ENCODE measurements at places on chromosomes 12 and 14.

- H3K4me1 ChIP-seq, result peaks cover 32% of the 10 kb centered on the region
- no peak overlapping the region for H3K4me3 ChIP-seq
- no peaks in the 10 kb centered on the region for H3K27me3 ChIP-seq
- H3K27ac ChIP-seq, result peak overlapping the region; percentile 22
- DNase-seq, result no peak
Observed at GRCh38 chr12:124633365-124634362, 66.3 kb upstream of the NCOR2 start.

DNA sequence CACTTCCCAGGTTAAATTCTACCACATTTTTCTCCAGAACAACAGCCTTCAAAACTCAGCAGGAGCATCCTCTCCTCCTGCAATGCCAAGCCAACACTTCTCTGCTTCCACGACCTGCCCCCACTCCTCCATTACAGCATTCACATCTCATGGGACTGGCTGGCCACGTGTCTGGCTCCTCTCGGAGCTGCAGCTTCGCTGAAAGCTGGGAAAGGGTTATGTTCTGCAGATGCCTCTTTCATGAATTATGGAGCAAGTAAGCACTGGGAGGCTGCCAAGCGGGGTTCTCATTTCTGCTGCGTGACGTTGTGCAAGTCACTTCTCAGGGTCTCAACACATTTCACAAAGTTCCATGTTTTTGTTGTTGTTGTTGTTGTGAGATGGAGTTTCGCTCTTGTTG lies 142.2 kb upstream of the RFLNA start:
- H3K4me1 ChIP-seq, result no peaks in the 10 kb centered on the region
- no peak overlapping the region for H3K4me3 ChIP-seq
- no peak for DNase-seq

DNA sequence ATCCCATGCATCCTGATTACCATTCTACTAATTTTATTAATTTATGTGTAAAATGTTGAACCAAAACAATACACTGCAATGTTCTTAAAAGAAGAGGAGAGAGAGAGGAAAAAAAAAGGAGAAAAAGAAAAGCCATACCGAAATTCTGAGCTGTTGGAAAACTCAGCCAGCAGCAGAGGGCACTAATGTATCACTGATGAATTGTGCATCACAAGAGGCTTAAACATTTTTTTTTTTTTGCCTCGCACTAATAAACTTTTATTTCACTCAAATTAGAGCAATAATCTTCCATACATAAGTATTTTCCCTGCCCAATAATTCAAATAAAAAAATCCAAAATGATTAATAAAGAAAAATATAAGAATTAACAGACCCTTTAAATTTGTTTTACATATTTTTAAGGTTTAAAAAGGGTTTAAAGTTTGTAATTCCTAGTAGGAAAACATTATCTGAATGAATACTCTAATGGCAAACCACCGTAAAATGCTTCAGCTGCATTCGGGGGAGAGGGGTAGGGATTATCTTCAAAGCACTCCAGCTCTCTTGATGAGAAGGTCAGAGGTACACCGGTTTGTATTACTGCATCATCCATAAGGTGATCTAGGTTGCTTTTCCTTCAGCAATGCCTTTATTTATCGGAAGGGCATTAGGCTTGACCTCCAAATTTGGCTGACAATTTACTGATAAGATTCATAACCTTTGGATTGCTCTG lies 41.9 kb downstream of the ATP23 start:
- H3K4me1 ChIP-seq, result no peaks in the 10 kb centered on the region
- DNase-seq, result peak; percentile 97
- no peak overlapping the region for H3K4me3 ChIP-seq
- H3K36me3 ChIP-seq, result no peaks in the 10 kb centered on the region
- no peak overlapping the region for H3K27ac ChIP-seq

DNA sequence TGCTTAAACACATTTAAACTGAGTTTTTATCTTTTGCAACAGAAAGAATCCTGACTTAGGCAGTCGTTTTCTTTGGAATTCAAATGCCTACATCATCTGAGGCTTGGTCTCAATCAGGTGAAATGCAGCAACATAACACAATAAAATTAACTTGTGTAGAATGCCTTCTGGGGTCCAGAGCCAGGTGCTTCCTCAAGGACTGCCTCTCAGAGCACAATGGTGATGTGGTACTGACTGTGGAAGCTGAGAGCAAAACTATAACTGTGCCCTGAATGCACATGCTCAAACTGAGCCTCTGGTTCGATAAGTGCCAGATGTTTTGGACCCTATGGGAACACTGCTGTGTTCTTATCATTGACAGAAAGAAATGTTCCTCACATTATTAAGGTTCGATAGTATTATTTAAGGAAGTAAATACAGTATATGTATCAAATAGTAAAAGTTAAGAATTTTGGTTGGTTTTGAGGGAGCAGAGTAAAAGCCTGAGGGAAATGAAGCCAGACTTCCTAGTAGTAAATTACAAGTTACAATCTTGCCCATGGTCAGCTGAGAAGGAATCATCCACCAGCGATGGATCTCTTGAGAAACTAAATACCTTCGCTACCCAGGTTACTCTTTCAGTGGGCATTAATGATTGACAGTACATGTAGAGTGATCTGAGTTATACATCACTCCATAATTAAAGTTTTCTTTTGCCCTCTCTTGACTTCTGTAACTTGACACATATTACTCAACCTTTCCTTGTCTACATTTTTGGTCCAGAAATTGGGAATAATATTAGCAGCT lies 122.9 kb upstream of the ATP2B1 start:
- no peak overlapping the region for H3K4me3 ChIP-seq
- DNase-seq, result no peak
- no peaks in the 10 kb centered on the region for H3K36me3 ChIP-seq
- H3K4me1 ChIP-seq, result peaks cover 8% of the 10 kb centered on the region
- H3K27ac ChIP-seq, result no peak overlapping the region
- no peaks in the 10 kb centered on the region for H3K27me3 ChIP-seq

GRCh38 chr14:72775923-72776554 lies 117.9 kb downstream of the DPF3 start:
- no peak overlapping the region for H3K4me3 ChIP-seq
- no peaks in the 10 kb centered on the region for H3K27me3 ChIP-seq
- DNase-seq, result no peak
- H3K36me3 ChIP-seq, result no peaks in the 10 kb centered on the region
- H3K27ac ChIP-seq, result no peak overlapping the region
- peaks cover 2% of the 10 kb centered on the region for H3K4me1 ChIP-seq

- H3K4me1 ChIP-seq, result no peaks in the 10 kb centered on the region
- peaks cover 14% of the 10 kb centered on the region for H3K27me3 ChIP-seq
- no peak overlapping the region for H3K27ac ChIP-seq
- no peak overlapping the region for H3K4me3 ChIP-seq
- DNase-seq, result no peak
Observed at GRCh38 chr12:120399531-120399930, 30.6 kb upstream of the MSI1 start.

GRCh38 chr14:29893989-29894388 lies 33.7 kb downstream of the PRKD1 start:
- H3K4me3 ChIP-seq, result no peak overlapping the region
- no peaks in the 10 kb centered on the region for H3K36me3 ChIP-seq
- H3K27me3 ChIP-seq, result no peaks in the 10 kb centered on the region
- H3K4me1 ChIP-seq, result no peaks in the 10 kb centered on the region
- no peak overlapping the region for H3K27ac ChIP-seq
- DNase-seq, result no peak

GRCh38 chr14:75650253-75651058 lies 10.2 kb downstream of the ERG28 start:
- H3K36me3 ChIP-seq, result peaks cover 18% of the 10 kb centered on the region
- DNase-seq, result no peak
- no peak overlapping the region for H3K27ac ChIP-seq
- H3K4me3 ChIP-seq, result no peak overlapping the region

DNA sequence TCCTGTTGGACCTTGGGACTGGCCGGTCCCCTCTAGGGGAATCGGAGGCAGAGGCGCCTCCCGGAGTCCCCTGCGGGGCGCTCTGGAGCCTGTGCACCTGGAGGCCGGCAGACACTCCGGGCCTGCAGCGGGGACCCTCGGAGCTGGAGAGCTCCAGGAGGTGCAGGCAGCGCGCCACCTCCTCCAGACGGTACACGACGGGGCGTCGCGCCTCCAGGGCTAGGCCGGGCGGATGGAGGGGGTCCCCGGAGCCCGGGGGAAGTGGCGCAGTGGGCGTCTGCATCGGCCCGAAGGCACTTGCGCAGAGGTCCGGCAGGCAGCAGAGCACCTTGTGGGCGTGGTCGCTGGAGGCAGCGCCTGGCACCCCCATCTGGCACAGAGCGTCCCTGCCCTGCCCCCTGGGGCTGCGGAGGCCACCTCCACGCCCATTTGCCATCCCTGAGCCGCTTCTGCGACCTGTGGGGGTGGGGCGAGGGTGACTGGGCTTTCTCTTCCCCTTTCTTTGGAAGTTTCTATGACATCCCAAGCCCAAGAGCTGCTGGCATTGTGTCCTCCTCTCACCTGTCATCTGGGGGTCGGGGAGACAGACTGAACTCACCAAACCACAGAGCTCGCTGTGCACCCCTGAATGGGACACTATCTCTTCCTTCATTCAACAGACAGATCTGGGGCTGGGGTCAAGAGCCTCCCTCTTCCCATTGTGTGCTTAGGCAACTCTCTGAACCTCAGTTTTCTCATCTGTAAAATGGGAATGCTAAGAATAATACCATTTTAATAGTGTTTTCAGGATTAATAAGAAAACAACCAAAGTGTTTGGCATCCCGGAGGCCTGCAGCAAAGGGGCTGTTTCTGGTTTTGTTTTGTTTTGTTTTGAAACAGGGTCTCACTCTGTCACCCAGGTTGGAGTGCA lies 37.5 kb upstream of the CORO1C start:
- H3K27me3 ChIP-seq, result no peaks in the 10 kb centered on the region
- H3K36me3 ChIP-seq, result no peaks in the 10 kb centered on the region
- DNase-seq, result no peak
- no peak overlapping the region for H3K27ac ChIP-seq
- H3K4me3 ChIP-seq, result no peak overlapping the region

- no peak overlapping the region for H3K4me3 ChIP-seq
- no peak overlapping the region for H3K27ac ChIP-seq
- DNase-seq, result no peak
- no peaks in the 10 kb centered on the region for H3K36me3 ChIP-seq
Observed at GRCh38 chr12:108043286-108043685, 85.8 kb upstream of the WSCD2 start.

GRCh38 chr12:58249610-58250009 lies 308.2 kb downstream of the ATP23 start:
- no peaks in the 10 kb centered on the region for H3K4me1 ChIP-seq
- H3K27me3 ChIP-seq, result no peaks in the 10 kb centered on the region
- no peaks in the 10 kb centered on the region for H3K36me3 ChIP-seq
- no peak overlapping the region for H3K4me3 ChIP-seq
- no peak overlapping the region for H3K27ac ChIP-seq

DNA sequence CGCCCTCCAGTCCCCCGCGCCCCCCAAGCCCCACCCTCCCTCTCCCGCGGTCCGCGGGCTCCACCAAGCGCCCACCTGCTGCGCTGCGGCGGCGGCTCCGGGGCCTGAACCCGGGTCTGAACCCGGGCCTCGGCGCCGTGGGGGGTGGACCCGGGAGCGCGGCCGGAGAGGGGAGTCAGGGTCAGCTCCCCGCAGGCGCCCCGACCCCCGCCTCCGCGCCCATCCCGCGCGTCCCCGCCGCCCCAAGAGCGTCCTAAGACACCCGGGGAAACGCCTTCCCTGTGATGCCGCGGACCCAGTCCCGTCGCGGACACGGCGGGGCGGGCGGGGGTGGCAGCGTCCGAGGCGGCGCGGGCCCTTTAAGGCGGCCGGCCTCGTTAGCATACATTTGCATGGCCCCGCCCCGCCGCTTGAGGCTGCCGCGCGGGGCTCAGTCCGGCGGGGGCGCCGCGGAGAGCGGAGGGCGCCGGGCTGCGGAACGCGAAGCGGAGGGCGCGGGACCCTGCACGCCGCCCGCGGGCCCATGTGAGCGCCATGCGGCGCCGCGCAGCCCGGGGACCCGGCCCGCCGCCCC lies at the start of gene MMP17:
Gene MMP17 (plus strand): TSS at position 433 of the 574 bp plus-strand sequence. CDS start 102 bp downstream, at position 535.
- H3K4me1 ChIP-seq, result peaks cover 45% of the 10 kb centered on the region
- no peak for DNase-seq
- no peak within 1 kb of the TSS for H3K27ac ChIP-seq
- H3K27me3 ChIP-seq, result peaks cover 20% of the 10 kb centered on the region
- H3K36me3 ChIP-seq, result no peaks in the 10 kb centered on the region

GRCh38 chr12:26239852-26240815 lies 44.8 kb downstream of the SSPN start:
- no peak overlapping the region for H3K4me3 ChIP-seq
- peak; percentile 22 for DNase-seq
- H3K27me3 ChIP-seq, result no peaks in the 10 kb centered on the region
- peak overlapping the region; percentile 68 for H3K27ac ChIP-seq
- H3K4me1 ChIP-seq, result peaks cover 34% of the 10 kb centered on the region

GRCh38 chr12:10641735-10642500 lies 28.5 kb upstream of the MAGOHB start:
- H3K27ac ChIP-seq, result peak overlapping the region; percentile 33
- no peaks in the 10 kb centered on the region for H3K27me3 ChIP-seq
- H3K4me1 ChIP-seq, result peaks cover 9% of the 10 kb centered on the region
- H3K36me3 ChIP-seq, result no peaks in the 10 kb centered on the region

GRCh38 chr12:131242741-131243496 lies 289.2 kb downstream of the ADGRD1 start:
- no peaks in the 10 kb centered on the region for H3K4me1 ChIP-seq
- no peaks in the 10 kb centered on the region for H3K36me3 ChIP-seq
- no peak overlapping the region for H3K4me3 ChIP-seq
- no peak overlapping the region for H3K27ac ChIP-seq

GRCh38 chr12:78795934-78796445 lies 68.6 kb upstream of the SYT1 start:
- no peak overlapping the region for H3K27ac ChIP-seq
- no peak for DNase-seq
- no peak overlapping the region for H3K4me3 ChIP-seq
- H3K36me3 ChIP-seq, result no peaks in the 10 kb centered on the region
- H3K27me3 ChIP-seq, result no peaks in the 10 kb centered on the region

DNA sequence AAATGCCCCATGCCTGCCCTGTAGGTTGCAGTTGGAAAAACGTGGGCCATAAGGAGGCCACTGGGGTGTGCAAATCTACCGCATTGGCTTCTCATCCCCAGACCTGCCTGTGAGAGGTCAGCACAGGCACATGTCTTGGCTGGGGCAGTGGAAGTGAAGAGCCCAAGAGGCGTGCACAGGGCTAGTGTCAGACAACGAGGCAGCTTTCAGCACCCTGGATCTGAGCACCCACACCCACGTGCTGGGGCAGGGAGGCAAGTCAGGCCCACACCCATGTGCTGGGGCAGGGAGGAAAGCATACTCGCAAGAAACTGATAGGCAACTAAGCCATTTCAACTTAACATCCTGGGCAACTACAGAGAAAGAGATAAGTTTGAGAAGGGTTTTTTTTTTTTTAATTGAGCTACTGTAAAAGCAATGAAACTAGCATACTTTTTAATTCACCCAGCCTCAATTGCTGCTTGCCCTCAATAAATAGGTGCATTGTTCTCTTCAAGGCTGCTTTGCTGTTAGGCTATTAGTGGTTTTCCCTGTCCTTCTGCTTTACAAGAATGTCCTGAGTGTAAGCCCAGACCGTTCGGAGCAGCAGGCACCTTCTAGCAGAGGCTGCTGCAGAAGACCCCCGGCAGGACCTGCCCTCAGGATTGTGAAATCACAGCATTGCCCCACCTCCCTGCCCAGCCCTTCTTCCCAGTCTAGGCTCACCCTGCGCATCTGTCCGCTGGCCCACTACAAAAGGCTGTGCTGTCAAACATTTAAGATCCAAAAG lies 355.3 kb upstream of the FKBP4 start:
- DNase-seq, result no peak
- H3K4me3 ChIP-seq, result no peak overlapping the region
- no peaks in the 10 kb centered on the region for H3K36me3 ChIP-seq

- H3K27me3 ChIP-seq, result peaks cover 88% of the 10 kb centered on the region
- no peak overlapping the region for H3K27ac ChIP-seq
- no peaks in the 10 kb centered on the region for H3K36me3 ChIP-seq
- H3K4me1 ChIP-seq, result no peaks in the 10 kb centered on the region
Observed at GRCh38 chr12:1851151-1851701, 30.9 kb downstream of the LRTM2 start.

- H3K27me3 ChIP-seq, result peaks cover 3% of the 10 kb centered on the region
- H3K4me3 ChIP-seq, result no peak overlapping the region
- DNase-seq, result no peak
- H3K27ac ChIP-seq, result no peak overlapping the region
Observed at GRCh38 chr12:69129564-69129963, 109.8 kb upstream of the CPSF6 start.

Measured in SJSA1 (cell line).